Hematopoietic multipotent progenitor cell treated with erythropoietin and hydrocortisone succinate and interleukin-3 and kit ligand, for 6 days (in vitro differentiated cells): ENCODE measurements at places on chromosomes 3 and 15.

- DNase-seq, result no peak
These were observed 57.3 kb upstream of the GRM7 start for GRCh38 chr3:6803619-6804018.

DNA sequence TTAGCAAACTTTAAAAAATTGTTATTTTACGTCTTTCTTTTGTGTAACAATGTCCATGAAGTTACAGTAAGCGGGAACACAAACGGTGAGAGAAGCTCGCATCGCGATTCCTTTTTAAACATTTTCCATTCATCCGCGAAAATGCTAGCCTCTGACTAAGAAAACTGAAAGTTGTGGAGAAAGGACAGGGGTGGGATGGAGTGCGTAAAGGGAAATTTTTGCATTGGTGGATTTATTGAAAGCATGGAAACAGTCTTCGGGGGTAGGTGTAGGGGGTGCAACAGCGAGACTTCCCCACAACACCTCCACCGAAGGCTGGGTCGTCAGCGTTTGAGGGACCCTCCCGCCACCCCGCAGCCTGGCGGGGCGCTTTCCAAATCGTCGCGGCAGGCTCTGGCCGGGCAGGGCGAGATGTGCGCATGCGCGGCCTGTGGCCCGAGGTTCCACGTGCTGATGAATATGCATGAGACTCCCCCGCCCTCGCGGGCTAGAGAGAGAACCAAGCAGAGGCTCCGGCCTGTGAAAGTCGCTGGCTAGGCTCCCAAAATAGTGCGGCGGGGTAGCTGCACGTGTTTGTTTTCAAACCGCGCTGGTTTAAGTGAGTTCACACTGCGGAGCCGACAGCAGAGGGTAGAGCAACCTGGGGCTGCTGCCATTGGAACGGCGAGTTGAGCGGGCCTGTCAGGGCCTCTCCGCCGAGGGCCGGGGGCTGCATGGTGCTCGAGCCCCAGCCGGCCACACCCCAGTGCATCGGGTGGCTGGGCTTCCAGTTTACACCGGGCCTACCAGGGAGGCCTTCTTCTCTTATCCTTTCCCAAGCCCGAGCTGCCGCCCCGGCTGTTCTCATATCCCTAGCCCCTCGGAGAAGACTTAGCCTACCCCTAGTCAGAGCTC is 9.9 kb downstream of the ZIC1 start:
- no peak for DNase-seq

GRCh38 chr3:138642226-138642926 is 33.8 kb downstream of the FAIM start:
- DNase-seq, result no peak

DNA sequence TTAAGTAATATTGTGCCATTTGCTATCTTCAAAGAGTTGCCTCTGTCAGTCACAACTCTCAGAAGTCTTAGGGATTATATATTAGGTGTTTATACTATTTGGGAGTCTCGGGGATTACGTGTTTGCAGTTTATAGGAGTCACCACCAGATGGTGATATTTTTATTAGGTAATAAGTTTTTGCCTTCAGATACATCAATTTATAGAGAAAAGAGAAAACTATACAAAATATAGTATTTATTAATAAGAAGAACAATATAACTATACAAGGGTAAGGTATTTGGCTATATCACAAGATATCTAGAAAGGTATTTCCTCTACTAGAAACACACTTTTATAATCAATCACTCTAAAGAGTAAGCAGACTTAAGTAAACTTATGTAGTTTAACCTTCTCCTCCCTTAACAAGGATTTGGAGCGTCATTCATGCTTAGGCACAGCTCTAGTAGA is 10.7 kb upstream of the DHX36 start:
- peak; percentile 74 for DNase-seq

GRCh38 chr3:186354100-186354499 is 7.9 kb downstream of the DGKG start:
- DNase-seq, result no peak

GRCh38 chr15:78280319-78281072 is 16.1 kb downstream of the DNAJA4 start:
- no peak for DNase-seq

GRCh38 chr3:110946810-110947209 is 124.8 kb upstream of the NECTIN3 start:
- DNase-seq, result no peak

DNA sequence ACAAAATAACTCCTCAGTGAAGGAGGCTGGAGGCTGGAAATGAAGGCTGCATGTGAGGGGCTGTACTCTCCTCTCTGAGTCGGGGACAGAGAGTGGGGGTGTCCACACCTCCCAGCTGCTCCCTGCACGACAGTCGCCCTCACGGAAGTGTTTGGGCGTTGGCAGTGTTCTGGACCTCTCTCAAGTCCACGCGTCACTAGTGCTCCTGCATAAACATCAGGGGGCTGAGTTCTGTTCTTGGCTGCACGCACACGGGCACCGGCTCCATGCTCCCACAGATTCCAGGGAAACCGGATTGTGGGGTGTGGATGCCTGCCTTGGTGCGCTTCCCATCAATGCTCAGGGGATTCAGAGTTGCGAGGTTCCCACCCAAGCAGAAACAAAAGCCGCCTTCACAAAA is 7.4 kb downstream of the RASGRF1 start:
- no peak for DNase-seq

- peak; percentile 95 for DNase-seq
These were observed at the start of gene HSPBAP1 for GRCh38 chr3:122793568-122794416. Gene HSPBAP1 (minus strand): TSS chr3:122793831. CDS start chr3:122793680, 151 bp downstream.

DNA sequence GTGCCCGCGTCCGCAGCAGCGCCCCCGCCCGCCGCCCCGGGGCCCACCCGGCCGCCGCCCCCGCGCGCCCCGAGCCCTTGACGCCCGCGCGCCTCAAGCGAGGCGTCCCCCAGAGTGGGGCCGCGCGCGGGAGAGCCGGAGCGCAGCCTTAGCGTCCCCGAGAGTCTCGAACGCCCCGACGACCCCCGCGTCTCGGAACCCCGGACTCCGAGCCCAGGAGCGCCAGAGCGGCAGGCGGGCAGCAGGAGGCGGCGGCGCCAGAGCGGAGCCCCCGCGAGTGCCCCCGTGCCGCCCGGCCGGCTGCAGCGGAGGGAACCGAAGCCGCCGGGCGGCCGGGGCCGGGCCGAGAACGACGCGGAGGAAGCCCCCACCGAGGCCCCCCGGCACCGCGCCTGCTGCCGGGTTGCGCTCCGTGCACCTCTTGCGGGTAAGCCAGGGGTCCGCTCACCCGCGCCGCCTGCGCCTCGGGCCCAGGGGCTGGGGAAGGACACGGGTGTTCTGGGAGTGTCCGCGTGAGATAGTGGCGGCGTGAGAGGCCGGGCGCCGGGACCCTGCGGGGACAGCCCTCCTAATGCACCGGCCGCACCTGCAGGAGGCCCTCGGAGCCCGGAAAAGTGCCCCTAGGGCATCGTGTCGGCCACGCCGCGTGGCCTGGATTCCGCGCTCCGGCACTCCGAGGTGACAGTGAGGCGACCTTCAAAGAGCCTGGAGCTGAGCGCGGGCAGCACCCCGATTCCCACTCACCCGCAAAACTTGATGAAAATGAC is 52.0 kb upstream of the ULK4 start:
- peak; percentile 50 for DNase-seq

DNA sequence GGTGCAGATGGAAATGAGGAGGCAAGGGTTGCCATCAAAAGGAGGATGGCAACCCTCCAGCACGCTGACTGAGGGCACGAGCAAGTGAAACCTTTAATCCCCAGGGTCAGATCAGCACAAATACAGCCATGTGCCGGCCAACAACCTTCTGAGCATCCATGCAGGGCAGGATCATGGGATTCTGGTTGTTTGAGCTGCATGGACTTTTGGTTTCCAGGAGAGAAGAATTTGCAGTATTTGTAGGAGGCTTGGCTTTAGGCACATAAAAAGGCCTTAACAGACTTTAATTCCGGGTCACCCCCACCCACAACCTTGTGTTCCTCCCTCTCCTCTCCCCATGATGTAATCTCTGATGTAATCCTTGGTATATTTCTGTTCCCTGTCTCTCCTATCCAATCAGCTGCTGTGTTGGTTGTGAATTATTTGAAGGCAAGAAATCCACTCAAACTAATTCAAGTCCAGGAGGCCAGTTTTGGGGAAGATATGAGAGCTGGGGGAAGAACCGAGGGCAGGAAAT is 254.3 kb downstream of the SHQ1 start:
- DNase-seq, result no peak

DNA sequence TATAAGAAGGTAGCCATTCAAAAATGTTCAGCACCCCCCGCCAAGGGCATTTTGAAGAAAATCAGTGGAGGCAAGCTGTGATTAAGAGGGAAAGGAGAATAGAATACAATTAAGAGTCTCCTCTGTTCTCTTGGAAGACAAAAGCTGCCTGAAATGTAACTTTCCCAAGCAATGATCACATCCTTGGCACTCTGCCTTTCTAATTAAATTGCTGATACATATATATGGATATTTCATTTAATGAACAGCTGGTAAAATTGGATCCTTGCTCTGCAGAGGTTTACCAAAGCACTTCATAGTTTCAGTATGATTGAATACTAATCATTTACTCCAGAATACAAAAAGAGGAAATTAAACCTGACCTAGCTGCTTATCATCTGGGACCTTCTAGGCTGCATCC is 10.4 kb downstream of the COL6A6 start:
- no peak for DNase-seq

GRCh38 chr3:140180603-140181002 is 245.6 kb downstream of the CLSTN2 start:
- no peak for DNase-seq

- DNase-seq, result no peak
These were observed 222.1 kb upstream of the SOX14 start for GRCh38 chr3:137542049-137542448.

DNA sequence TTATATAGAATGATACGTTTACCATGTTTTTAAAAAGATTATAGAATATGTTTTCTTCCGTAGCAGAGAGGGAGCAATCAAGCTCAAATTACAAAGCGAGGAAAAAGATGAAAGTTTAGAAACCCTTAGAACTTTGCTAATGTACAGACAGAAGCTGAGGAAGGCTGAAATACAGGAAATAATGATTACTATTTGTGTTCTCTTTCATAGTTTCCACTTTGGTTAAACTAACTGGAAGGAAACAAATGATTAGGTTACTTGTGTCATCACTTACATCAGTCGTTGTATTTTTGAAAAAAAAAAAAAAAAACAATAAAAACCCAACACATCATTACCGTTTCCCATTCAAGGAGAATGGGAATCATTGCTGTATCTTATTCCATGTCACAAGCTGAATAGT is 337.8 kb upstream of the CBLB start:
- no peak for DNase-seq

DNA sequence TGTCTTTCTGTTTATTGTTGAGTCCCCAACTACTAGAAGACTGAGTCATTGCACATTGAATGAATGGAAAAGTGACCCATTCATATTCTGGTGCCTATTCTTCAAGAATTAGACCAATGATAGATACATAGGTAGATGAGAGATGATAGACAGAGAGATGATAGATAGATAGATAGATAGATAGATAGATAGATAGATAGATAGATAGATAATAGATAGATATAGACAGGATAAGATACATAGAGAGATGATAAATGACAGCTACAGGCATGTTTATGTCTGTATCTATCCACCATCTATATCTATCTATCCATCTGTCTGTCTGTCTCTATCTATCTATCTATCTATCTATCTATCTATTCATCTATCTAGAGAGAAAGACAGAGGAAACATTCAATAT is 170.3 kb upstream of the ARRDC4 start:
- DNase-seq, result no peak

DNA sequence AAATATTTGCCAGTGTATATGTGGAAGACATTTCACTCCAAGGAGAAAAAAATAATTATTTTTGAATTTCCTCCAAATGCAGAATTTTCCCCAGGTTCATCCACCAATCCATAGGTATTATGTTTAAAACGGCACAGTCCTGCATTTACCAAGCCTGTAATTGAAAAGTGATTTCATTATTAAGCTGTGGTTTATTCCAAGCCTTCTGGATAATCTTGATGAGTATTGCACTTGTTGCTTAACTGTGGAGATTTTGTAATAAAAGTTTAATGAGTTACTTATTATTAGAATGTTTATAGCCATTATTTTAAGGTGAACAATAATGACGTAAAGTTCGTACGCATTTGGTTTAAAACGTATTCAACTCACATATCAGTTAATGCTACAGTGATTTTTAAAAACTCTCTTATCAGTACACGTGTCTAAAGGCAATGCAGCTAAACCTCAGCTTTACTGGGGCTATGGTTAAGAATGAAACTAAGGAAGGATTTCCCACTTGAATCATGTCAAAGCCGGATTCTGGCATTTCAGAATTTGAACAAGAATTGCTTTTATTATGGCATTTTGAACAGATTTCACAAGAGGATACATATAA is 283.9 kb downstream of the MECOM start:
- no peak for DNase-seq

DNA sequence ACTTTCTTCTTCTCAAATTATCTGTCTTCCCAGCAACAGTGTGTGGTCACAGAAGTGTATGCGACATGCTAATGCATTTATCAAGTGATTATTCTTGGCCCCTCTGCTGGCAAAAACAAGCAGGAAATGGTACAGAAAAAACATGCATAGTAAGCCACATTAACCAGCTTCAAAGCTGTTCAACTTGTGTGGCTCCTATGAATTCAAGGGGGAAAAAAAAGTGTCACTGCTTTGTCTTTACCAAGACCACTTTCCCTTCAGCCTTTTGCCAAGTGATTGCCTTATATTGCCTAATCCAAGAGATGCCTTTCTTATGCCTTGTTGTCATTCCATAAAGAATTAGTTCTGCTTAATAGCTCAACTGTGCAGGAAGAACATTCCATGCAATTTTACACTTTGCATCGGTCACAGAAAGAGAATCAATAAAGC is 39.1 kb downstream of the PRTG start:
- no peak for DNase-seq

DNA sequence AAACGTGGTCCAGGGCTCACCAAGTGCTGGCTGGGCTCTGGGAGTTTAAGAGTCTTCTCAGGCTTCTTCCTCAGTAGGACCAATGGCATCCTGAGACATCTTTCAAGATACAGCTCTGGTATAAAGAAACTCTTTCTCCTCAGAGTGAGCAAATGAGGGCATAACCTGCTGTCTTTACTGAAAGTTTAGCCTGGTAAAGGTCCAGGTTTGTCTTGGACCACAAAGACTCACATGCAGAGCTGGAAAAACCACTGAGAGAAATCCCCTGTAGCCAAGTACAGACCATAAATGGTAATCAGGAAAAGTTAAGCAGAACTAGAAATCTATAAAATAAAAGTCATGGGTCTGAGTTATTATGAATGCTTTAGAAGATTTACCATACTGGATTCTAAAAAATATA is 23.1 kb downstream of the CD47 start:
- no peak for DNase-seq

DNA sequence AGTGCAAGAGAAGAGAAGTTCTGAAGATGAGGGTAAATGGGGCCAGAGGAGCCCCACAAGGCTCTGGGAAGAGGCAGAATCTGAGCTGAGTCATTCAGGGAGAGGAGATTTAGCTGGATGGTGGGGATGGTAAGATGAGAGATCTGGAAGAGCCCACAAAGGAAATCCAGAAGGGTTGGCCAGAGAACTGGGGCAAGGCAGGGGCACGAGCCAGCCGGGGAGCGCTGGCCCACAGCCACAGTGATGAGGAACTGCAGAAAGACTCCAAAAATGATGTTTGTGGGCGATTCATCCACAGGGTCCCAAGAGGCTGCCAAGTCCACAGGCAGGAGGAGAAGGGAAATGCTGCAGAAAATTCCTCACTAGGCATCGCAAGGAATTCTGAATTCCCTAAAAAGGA is 75.9 kb upstream of the ATP2B2 start:
- no peak for DNase-seq

- DNase-seq, result peak; percentile 92
These were observed 16.7 kb downstream of the ZDHHC19 start for GRCh38 chr3:196194542-196194915.

GRCh38 chr15:38624244-38625205 is 59.9 kb upstream of the RASGRP1 start:
- no peak for DNase-seq
